Stimulated activated CD4-positive, alpha-beta T cell treated with anti-CD3 and anti-CD28 coated beads, Interleukin-4, amount 100 ng/mL, for 1 hour (primary cell): ENCODE measurements at places on chromosomes 4 and X.

DNA sequence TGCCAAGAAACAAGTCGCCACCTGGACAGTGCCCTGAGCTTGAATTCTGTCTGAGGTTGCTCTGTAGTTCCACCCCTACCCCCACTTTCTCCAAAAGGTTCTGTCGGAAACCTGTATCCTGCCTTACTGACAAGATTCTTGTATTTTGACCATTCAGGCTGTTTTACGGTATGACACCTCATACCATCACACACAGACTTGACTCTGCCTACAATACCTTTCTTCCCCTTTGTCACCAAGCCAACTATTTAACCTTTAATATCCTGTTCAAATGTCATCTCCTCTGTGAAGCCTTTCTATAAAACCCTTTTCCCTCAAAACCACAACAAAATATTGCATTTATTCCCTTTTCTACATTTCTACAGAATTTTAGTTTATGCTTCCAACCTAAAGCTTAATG lies 161.9 kb downstream of the VSIG4 start:
- no peak for DNase-seq

GRCh38 chrX:151722241-151722846 lies 6.5 kb downstream of the FATE1 start:
- DNase-seq: no peak

GRCh38 chr4:17448689-17449088 lies 63.2 kb downstream of the QDPR start:
- DNase-seq: no peak

GRCh38 chrX:13090339-13091110 lies 46.1 kb upstream of the FAM9C start:
- DNase-seq: no peak
